Activated CD4-positive, alpha-beta T cell treated with anti-CD3 and anti-CD28 coated beads for 24 hours (primary cell): ENCODE measurements at places on chromosomes 1 and 21.

GRCh38 chr1:61101536-61101935 lies 19.2 kb downstream of the NFIA start:
- no peak for DNase-seq

DNA sequence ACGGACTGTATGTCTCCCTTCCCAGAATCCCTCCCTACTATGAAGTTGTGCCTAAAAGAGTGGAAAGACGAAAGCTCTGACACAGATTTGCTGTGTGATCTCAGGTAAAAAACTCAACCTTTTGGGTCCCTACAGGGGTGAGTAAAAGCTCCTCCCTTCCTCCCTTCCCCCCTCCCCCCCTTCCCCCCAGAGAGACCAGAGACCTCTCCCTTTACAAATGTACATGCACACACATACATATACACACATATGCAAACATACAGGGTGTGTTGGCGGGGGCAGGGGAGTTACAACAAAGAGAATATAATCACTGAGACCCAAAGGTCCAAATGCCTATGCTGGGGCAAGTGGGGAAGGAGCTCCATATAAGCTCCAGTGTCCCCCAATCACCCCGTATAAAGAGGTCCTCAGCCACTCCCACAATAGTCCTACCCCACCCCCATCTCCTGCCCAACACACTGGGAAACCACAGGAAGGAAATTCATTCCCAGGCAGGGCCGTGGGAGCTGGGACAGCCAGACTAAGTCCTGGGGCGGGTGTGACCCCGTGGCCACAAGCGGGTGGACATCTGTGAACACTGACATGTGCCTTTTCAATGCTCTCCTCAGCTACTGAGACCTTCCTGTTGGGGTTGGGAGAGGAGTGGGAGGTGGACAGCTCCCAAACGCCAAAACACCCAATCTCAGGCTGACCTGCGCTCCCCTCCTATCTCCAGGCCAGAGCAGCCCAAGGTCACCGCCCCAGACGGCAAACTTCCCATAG lies 2.0 kb downstream of the MEF2D start:
- DNase-seq = no peak

GRCh38 chr1:32761936-32762335 lies 55.2 kb downstream of the YARS1 start:
- no peak for DNase-seq

DNA sequence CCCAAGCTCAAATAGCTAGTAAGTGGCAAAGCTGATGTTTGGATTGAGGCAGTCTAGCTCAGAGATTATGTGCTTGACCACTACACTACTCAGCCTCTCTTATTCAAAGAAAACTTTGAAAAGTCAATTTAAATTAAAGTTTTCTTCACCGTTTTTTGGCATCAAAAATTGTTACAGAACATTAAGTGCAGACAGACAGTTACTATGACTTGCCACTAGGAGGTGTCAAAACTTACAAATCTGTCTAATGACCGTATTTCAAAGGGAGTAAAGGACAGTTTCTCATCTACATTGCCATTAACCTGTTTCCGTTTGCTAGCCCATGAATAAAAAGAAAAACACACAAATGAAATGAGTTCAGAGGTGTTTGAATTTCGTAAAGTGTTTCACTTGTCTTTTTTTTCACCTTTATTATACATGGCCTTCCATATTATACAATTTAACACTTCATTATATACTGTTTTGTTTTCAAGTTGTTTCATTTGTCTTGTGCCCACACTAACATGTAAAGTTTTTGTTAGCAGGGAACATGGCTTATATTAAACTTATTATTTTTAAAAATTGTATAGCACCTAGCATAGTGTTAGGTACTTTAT lies 57.4 kb upstream of the MTF2 start:
- DNase-seq = no peak
